RPMI7951 (cell line): ENCODE measurements at places on chromosomes 13 and 19.

DNA sequence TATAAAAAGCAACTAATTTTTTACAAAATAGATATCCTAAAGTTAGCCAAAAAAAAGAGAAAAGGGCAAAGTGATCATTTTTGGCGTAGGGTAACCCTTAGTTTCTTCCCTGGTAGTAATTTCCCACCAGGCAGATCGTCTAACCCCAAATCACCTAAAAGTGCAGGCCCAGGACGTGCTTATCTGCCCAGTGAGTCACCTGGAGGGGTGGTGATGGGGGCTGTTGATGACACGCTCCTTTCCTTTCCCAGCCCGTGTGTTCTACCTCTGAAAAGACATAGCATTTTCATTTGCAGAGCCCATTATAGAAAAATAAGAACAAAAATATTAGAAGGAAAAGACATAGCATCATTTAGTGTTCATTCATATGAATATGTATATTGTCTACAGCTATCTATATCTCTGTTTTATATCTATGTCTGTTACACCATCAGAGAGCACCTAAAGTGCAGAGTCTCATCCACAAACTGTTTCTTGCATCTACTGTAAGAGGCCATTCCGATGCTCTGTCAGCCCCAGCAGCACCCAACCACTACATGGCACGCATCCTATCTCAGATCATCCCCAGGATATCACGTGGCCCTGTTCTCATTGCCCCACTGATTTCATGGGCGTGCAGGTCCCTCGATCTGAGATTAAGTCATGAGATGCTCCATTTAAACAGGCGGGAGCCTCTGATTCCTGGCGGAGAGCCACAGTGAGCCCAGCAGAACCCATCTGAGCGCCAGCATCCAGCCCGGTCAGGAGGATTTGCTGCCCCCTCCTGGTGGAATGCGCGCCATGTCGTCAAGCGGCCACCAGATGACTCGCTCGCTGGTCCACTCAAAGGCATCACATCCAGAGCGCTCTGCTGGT is 8.5 kb upstream of the LILRB3 start:
- DNase-seq: peak; percentile 77

DNA sequence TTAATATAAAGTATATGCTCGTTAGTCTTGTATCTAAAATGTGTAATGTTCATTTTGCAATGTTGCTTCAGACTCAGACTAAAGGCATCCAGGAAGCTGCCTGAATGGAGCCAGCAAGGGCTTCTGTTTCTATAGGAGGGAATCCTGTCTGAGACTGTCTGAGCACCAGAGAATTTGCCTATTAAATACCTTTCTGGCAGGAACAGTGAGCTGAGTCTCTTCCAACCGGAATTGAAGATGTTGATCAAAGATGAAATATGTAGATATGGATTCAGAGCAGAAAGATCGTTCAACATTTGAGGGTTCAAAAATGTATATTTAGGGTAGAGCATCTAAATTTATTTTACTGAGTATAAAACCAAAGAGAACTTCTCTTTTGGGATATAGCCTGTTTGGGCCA is 20.9 kb downstream of the MYO16 start:
- no peak for DNase-seq

- peak; percentile 0 for DNase-seq
Observed at GRCh38 chr13:80630685-80631121, 289.8 kb upstream of the SPRY2 start.

- no peak for DNase-seq
Observed at GRCh38 chr13:80217614-80218456, 123.1 kb downstream of the SPRY2 start.

DNA sequence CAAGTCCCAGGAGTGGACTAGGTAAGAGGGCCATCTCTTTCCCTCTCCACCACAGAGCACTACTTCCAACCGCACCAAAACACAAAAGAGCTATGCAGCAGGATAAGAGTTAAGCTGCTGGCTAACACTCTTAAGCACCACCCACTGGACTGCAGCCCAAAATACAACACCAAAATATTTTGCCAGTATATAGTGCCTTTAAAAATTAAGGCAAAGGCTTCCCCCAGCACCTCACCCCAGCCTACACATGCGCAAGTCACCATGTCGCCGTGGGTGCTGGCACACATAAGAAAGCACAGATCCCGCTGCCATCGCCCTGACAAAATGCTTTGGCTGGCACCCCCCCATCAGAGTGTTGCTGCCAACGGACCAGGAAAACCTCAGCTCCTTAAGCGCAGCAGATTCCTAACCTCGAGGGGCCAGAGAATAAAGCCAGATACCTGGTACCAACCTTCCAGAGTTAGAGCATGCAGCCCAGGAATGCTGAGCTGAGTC is 608.3 kb downstream of the PCDH17 start:
- DNase-seq: no peak

GRCh38 chr13:93227878-93228642 is 1.5 kb downstream of the GPC6 start:
- DNase-seq: peak; percentile 39

DNA sequence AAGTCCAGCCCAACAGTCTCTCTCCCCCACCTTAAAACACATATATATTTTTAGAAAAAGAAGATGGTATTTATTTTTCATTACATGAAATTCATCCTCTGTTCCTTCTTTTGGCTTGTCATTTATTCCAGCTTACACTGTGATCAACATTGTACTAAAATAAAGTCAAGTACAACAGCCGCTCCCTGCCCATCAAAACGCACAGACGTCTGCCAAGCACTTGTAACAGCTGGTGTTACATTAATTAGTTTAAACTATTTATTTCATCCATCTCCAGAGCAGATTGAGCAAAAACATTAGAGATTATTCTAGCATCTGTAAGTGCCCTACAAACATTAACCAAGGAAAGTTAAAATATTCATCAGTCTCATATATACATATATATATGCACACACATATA is 350.5 kb downstream of the DACH1 start:
- DNase-seq: no peak

- peak; percentile 50 for DNase-seq
Observed at GRCh38 chr13:48233889-48234488, 983 bp downstream of the ITM2B start.

GRCh38 chr13:59829690-59830089 is 334.0 kb downstream of the DIAPH3 start:
- no peak for DNase-seq

DNA sequence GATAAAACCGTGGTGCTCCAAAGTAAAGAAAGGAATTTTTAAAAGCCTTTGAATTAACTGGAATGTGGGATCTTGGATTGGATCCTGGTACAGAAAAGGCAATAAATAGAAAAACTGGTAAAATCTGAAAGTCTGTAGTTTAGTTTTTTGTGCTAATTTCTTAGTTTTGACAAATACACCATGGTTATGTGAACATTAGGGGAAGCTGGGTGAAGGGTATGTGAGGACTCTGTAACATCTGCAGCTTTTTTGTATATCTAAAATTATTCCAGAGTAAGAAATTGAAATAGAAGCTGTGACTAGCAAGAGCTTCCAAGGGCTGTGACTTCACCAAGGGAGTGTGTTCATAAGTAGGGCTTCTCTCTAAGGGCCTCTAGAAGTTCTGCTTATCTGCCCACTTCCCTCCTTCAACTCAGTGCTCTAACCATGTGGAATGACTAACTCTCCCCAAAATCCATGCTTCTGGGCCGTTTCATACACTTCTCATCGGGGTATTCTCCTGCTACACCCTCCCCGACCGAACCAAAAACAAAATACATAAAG is 26.5 kb downstream of the ARHGAP35 start:
- no peak for DNase-seq

GRCh38 chr13:100608906-100609305 is 20.3 kb upstream of the GGACT start:
- peak; percentile 13 for DNase-seq
